ENCODE measurements at places on chromosomes 4 and X. TPM values are rescaled to one million over a fixed set of nuclear protein-coding genes. Genes with fewer than 3 reads are reported as not detected.

- no peak for DNase-seq
Observed at GRCh38 chr4:104436542-104436941, 58.2 kb downstream of the CXXC4 start.

DNA sequence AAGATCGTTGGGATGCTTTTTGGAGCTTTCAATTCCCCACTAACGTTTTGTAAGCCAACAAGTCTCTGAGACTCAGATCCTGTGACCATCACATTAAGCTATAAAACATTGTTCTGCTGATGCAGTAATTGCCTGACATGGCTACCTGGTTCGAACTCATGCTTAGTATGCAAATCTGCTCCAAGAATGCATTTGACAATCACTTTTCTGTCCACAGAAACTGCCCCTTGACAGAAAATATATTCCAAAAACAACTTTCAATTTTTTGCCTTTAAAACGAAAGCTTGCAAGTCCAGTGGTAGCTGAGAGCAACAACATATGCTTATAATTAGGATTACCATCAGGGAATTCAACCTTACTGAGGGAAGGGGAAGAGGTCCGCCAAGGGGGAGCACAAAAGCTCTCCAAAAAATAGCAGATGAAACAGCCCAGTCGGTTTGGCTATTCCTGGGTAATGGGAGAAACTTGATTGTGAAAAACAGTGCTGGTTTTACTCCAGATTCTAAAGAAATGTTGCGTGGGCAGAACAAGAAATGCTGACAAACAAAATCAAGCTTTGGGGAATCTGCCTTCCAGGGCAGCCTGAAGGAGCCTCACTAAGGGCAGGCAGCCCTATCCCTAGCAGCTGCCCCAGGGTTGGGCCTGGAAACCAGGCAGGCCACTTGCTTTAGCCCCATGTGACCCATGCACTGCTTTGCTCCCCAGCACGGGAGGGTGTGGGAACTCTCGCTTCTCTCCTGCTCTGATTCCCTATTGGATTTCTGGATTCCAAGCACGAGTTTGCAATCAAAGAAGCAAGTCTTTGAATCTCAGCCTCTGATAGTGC is 160.7 kb upstream of the LDB2 start:
- DNase-seq, result no peak

- no peak for DNase-seq
Observed at GRCh38 chr4:98662626-98663225, 4.3 kb upstream of the TSPAN5 start.

DNA sequence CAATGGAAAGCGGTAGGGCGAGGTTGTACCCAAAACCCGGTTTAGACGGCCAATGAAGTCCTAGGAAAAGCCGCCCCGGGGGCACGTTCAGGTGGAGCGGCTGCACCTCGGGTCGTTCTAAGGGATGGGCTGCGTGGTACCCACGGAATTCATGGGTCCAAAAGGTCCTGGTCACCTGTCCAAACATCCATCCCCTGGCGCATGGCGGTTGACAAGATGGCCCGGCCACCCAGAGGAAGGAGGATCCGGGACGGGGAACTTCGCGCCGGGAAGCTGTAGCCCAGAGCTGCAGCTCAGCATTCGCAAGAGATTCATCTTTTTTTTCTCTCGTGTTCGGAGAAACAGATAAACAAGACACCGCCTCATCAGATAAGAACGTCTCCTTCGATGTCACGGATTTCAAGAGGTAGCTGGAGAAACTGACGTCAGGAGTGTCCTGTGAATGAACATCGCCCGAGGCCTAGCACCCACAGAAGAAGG is 10.9 kb downstream of the PITX2 start:
- DNase-seq, result no peak

DNA sequence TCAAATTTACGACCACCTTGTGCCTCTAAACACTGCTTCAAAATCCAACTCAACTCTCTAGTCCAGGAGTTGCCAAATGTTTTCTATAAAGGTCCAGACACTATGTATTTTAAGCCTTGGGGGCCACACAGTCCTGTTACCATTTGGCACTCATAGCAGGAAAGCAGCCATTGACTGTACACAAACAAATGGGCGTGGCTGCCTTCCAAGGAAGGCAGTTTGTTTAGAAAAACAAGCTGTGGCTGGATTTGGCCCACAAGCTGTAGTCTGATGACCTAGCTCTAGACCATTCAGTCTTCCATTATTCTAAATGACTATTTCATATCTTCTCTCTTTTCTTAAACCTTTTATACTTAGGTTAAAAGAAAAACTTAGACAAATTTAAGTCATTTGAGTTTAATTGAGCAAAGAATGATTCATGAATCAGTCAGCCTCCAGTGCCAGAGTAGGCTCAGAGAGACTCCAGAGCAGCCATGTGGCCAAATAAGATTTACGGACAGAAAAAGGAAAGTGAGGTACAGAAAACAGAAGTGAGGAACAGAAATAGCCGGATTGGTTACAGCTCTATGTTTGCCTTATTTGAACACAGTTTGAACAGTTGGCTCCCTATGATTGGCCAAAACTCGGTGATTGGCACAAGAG is 825.8 kb upstream of the LCORL start:
- peak; percentile 59 for DNase-seq

DNA sequence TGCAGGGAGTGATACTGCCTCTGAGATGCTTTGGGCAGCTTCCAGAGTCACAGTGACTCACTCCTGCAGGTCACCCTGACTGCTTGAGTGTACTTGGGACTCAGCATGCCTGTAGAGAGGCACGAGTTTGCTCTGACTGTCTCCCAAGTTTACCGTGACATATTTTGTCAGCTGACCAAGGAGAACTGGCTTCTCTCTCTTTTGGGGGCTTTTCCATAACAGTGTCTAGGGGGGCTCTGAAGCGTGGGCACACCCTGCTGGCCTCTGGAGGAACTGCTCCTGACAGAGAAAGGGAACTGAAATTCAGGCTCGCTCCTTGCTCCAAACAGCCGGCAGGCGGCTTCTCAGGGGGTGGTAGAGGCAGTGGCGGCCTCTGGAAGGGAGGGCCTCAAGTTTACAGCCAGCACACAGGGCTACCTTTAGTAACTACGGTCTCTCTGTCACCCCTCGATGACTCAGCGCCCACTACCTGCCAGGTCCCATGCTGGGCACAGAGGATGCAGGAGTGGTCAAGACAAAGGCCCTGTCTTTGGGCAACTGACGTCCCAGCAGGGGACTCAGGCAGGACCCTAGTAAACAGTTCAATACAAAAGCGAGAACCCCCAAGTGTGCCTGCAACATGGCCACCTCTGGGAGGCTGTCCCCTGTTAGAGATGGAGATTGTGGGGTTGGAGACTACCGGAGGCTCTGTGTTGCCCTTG is 17.8 kb downstream of the ZNF185 start:
- DNase-seq, result peak; percentile 59

- DNase-seq, result no peak
Observed at GRCh38 chr4:28073860-28074555, 1213.4 kb downstream of the STIM2 start.

DNA sequence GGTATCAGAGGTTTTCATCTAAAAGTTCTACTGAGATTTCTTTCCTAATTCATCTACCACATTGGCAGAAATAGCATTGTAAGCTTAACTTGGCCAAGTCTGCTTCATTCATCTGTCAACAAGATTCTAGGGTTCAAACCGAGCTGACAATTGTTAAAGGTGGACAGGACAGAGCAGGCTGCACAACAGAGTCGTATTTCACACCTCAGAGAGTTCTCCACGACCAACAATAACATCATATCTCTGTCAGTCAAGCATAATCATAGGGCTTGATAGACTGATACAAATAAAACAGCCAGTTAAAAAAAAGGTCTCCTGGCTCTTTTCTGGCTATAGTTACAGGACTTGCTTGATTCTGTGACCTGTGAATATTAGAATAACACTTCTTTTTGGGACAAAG is 259.2 kb downstream of the COL25A1 start:
- DNase-seq, result no peak

GRCh38 chrX:13790206-13791131 is 26.4 kb downstream of the GPM6B start:
- DNase-seq, result peak; percentile 10

- peak; percentile 52 for DNase-seq
Observed at GRCh38 chr4:177404986-177405385, 37.3 kb downstream of the AGA start.

DNA sequence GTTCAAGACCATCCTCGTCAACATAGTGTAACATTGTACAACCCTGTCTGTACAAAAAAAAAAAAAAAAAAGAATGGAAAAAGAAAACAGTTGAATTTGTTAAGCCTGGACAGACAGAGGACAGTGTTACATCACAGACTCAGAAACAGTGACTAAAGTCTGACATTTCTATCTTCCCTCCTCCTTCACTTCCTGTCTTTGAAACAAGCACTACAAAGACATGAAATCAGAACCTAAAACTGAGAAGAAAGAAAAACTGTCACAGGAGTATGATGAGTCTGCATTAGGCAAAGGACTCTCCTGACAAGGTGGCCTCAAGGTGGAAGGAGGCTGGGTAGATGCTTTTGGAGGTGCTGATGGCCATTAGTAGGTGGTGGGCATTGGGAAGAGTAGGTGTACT is 126.7 kb downstream of the RBM47 start:
- peak; percentile 45 for DNase-seq

DNA sequence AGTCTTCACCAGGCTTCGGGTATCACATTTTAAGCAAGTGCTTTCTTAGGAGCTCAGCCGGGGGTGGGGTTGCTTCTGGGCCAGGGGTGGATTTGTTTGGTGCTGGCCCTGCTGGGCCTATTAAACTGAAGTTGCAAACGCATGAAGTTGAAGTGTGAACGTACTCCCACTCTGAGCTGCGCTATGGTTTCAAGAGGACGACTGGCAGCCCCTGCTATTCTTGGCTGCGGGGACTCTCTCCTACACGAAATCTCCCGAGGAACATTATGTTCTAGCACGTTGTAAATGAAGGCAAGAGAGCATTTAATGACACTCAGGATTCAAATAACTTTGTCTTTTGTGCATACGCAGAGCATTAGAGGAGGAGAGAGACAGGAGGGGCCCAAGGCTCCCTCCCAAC is 401.3 kb upstream of the BOD1L1 start:
- no peak for DNase-seq

DNA sequence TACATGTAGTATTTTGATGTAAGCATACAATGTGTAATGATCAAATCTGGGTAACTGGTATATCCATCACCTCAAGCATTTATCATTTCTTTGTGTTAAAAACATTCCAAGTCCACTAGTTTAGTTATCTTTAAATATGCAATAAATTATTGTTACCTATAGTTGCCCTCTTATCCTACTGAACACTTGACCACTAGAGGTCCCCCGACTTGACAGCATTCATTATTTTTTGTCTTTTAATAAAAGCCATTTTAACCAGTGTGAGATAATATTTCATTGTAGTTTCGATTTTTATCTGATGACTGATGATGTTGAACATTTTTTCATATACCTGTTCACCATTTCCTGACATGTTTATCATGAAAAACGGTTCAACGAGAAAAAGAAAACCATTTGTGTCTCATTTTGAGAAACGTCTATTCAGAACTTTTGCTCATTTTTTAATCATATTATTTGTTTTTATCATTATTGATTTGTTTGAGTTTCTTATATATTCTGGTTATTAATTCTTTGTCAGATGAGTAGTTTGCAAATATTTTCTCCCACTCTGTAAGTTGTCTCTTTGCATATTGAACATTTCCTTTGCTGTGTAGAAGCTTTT is 199.0 kb upstream of the CXXC4 start:
- peak; percentile 6 for DNase-seq

- no peak for DNase-seq
Observed at GRCh38 chr4:5980436-5981155, 37.6 kb downstream of the C4orf50 start.

DNA sequence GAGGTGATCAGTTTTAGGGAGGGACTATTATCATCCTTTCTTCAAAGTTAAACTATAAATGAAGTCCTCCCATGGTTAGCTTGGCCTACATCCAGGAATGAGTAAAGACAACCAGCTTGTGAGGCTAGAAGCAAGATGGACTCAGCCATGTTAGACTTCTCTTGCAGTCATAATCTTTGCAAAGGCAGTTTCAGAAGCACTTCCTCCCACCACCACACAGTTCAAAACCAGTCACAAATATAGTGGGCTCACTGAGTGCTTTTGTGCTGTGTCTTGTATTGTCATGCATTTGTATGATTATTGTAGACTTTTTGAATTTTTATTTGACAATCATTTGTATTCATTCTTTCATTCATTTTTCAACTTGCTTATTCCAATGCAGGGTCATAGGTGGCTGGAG is 204.5 kb downstream of the ZNF674 start:
- DNase-seq, result no peak

DNA sequence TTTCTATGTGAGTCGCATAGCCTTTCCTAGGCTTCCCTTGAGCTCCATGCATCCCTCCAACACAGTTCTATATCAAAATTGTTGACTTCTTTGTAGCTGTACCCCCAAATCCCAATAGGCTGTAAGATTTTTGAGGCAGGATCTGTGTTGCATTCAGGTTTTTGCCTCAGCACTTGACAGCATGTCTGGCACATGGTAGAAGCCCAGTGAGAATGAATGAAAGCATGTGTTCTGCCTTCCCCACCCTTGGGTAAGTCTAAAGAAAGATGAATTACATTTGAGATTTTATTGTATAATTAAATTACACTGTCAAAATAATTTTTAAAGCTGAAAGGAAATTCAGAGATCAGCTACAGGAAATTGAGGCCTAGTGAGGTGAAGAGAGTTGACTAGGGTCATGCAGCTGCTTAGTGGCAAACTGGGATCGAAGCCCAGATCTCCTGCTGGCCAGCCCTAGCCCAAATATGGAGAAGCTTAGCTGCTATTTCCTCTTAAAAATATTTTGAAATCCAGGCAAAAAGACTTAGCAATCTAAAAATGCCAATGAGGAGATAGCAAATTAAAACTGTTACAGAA is 122.5 kb downstream of the SPATA18 start:
- no peak for DNase-seq

- DNase-seq, result no peak
Observed at GRCh38 chr4:108531461-108531860, 88.9 kb upstream of the RPL34 start.

DNA sequence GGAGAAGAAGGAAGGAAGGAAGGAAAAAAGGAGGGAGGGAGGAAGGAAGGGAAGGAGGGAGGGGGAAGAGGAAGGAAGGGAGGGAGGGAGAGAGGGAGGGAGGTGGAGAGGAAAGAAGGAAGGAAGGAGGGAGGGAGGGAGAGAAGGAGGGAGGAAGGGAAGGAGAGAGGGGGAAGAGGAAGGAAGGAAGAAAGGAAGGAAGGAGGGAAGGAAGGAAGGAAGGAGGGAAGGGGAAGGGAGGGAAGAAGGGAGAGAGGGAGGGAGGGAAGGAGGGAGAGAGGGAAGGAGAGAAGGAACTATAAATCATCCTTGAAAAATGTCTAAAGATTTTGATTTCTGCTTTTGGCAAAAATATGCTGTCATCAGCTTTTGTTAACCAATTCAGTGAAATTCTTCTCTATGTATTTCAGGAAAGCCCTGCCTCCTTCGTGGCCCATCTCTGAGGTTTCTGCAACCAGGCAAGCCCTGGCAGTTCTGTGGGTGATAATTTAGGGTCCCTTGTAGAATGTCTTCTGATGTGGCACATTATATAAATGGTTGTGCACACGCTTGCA is 7.1 kb upstream of the HOPX start:
- DNase-seq, result no peak

GRCh38 chrX:39903937-39904336 is 193.8 kb downstream of the BCOR start:
- DNase-seq, result peak; percentile 54

The YY2 gene
- total RNA-seq, result 0.69 TPM

The TRIM75 gene
- total RNA-seq, result not detected

The SPACA5 gene
- not detected for total RNA-seq

The IDH3G gene
- total RNA-seq, result 80.9 TPM

The CENPE gene
- 5.2 TPM for total RNA-seq

The GLUD2 gene
- 3.5 TPM for total RNA-seq

The ANXA10 gene
- total RNA-seq, result not detected

The KCNIP4 gene
- total RNA-seq, result 8.7 TPM
